ENCODE measurements at places on chromosomes 4 and X.
A peak's percentile ranks its signal among the peaks of the same experiment; 100 is the strongest.

- no peak for DNase-seq
Measured at GRCh38 chr4:174437324-174437723, 85.0 kb downstream of the HPGD start.

DNA sequence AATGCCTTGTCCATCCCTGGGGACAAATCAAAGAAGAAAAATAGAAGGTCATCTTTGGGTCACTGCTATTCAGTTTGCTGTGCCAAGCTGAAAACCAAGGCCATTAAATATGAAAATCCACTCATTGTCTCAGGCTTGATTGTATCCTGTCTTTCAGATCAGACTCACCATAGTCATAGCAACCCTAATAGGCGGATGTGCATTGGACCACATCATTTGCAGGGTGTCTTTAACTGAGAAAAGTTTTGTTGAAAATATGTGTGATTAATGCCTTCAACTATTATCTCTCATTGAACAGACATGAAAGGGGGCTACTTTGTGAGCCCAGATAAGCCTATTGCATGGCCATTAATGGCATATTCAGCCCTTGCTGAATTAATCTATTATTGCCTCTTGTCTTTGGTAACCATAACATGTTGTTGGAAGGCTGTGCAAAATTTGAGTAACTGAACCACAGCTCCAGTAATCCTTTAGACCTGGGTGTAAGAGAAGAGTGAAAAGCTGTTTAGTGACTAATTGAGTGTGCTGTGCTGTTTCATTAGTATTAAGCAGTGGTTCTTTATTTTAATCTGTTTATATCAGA is 453.6 kb upstream of the EPHA5 start:
- no peak for DNase-seq

DNA sequence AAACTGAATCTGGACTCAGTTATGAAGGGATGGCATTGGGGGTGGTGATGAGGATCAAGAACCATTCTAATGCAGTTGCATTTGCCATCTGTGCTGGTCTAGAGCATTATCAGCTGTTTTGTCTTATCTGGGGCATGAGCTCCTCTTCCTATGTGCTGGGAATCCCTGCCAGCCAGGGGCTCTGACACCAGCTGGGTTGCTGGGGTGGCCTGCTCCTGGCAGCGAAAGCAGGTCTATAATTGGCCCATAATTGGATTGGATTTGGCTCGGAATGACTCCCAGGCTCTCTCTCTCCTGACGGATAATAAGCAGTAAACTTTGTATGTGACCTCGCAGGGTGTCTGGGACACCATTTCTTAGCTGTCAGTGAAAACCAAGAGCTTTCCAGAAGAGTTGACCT is 34.1 kb downstream of the SMPX start:
- DNase-seq, result no peak

DNA sequence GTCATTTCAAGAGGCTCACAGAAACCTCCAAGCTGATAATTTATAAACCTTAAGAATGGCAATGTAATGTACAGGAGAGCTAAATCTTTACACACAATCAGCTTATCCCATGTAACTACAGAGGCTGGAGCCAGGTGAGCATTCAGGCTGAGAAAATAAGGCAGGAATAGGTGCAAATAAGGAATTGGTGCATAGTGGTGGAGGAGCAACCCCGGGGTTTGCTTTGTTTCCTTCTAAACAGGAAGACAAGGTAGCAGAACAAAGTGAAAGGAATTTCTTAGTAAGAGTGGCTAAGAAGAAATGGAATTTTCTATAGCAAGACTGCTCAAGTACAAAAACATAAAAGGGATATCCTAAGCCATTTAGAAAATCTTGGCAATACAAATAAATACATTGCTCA is 82.4 kb downstream of the NR3C2 start:
- DNase-seq, result no peak

DNA sequence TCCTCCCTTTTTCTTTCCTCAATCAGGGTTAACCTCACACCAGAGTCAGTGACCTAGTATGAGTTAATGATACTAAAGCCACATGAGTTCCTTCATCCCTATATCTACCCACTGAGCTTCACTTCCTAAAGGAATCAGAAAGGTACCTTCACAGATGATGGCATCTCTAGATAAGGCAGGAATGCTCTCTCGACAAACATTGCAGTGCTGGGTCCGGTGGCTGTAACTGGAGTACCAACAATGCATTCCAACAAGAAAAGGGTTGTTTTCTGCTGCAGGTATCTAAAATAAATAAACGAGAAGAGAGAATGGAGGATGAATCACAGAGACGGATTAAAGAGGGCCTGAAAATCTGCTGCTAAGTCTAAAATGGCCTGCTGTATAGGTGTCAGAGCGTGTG is 66.7 kb downstream of the DGKK start:
- no peak for DNase-seq

GRCh38 chr4:8274765-8275547 is 5.4 kb downstream of the HTRA3 start:
- DNase-seq, result no peak

- DNase-seq, result no peak
Measured at GRCh38 chr4:185774845-185775680, 36.9 kb downstream of the SORBS2 start.

DNA sequence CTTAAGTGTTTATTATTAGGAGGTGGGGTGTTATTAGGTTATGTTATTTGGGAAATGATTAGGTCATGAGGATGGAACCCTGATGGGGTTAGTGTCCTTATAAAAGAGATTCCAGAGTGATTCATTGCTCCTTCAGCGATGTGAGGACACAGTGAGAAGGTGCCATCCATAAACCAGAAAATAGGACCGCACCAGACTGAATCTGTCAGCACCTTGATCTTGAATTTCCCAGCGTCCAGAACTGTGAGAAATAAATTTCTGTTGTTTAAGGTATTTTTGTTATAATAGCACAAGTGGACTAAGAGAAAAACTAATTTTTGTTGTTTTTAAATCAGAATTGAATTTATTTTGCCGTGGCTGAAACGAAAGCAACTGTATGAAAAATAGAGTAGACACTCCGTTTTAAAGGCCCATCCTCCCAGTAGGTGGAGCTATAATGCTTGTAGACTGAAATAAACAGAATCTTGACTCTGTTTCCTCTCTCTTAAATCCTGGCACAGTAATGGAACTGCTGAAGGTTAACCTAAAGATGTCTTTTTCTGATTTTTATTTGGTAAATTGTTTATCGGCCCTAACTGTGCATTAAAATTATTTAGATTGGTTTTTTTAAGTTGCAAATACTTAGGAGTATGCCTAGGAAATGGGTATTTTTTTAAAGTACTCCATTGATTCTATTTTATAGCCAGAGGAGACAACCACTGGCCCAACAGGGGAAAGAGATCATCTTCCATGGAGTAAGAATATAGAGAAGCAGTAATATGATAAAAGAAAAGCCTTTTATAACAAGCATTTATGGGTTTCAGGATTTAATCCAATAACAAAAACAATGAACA is 133.2 kb upstream of the ADAMTS3 start:
- peak; percentile 1 for DNase-seq

- no peak for DNase-seq
Measured at GRCh38 chr4:119321921-119322687, at the start of gene FABP2. TSS of gene FABP2 (minus strand) at chr4:119322138. CDS start at chr4:119322102, 36 bp downstream.

- peak; percentile 8 for DNase-seq
Measured at GRCh38 chrX:128754130-128754529, 701.9 kb upstream of the ACTRT1 start.

GRCh38 chrX:154020536-154021115 is 924 bp upstream of the IRAK1 start:
- DNase-seq, result no peak

GRCh38 chr4:168836490-168836889 is 173.6 kb downstream of the CBR4 start:
- DNase-seq, result no peak

GRCh38 chr4:84089652-84090437 is 409.2 kb downstream of the NKX6-1 start:
- DNase-seq, result no peak

GRCh38 chr4:139243448-139244365 is 36.3 kb downstream of the MGARP start:
- DNase-seq, result no peak

- DNase-seq, result no peak
Measured at GRCh38 chr4:138961664-138962063, 53.9 kb upstream of the NOCT start.

GRCh38 chrX:13414006-13414647 is 94.3 kb upstream of the ATXN3L start:
- DNase-seq, result no peak

GRCh38 chr4:16461362-16461761 is 235.1 kb upstream of the TAPT1 start:
- DNase-seq, result no peak

GRCh38 chr4:17120761-17121160 is 222.3 kb upstream of the LDB2 start:
- no peak for DNase-seq

GRCh38 chr4:126986828-126987227 is 645.9 kb upstream of the INTU start:
- DNase-seq, result no peak

- no peak for DNase-seq
Measured at GRCh38 chr4:88690355-88690754, 7.3 kb downstream of the NAP1L5 start.

GRCh38 chr4:6581566-6582121 is 6.7 kb downstream of the MAN2B2 start:
- no peak for DNase-seq

- DNase-seq, result no peak
Measured at GRCh38 chr4:10225096-10225495, 108.5 kb upstream of the WDR1 start.

DNA sequence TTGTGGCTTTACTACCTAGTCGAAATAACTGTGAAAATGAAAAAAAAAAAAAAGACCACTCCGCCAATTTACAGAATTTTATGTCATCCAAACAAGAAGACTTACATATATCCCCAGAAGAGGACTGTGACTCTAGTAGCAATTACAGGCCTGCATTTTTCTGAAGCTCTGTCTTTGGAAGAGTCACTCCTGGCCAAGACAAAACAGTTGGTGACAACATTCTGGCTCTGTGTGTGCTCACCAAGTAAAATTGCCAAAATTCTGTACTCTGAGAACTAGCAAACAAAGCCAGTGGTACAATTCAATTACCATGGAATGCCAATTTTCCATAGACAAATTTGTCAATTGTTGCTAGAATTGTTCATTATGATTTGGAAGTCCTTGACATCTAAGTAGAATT is 311.1 kb downstream of the PDGFC start:
- DNase-seq, result no peak

DNA sequence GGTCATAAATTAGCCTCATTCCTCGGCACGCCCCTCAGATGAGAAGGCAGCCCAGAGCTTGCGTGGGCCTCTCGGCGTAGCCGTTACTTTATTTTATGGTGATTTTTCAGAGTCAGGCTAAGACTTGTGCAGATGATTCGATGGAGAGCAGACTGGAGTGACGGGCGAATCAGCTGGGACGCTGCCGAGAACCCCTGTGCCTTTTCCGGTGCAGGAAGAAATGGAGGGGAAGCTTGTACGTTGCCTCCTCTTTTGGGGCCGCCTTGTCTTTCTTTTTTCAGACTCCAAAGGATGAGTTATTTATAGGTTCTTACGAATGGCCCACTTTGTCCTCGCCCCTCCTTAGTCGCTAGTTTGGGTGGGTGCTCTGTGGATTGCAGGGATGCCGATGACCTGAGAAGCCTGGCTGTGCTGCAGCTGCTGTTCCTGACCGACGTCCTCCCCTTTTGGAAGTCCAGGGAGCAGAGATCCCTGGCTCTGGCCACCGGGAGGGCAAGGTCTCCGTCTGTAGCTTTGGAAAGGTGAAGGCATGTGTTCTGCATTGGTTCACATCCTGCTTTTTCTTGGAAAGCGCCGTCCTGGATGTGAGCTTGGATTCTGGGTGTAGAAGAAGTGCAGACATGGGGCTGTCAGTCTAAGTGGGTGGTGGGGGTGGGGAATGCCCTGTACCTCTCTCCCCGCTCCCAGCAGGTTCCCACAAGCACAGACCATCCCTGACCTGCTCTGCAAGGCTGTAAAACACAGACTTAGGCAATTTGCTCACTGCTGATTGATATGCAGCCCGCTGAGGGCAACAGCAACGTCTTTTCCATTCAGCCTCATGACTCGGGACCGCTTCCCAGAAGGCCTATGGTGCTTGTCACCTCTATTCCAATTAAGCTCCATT is 9.3 kb downstream of the SORCS2 start:
- no peak for DNase-seq

- no peak for DNase-seq
Measured at GRCh38 chrX:155246748-155247147, 17.5 kb downstream of the RAB39B start.

DNA sequence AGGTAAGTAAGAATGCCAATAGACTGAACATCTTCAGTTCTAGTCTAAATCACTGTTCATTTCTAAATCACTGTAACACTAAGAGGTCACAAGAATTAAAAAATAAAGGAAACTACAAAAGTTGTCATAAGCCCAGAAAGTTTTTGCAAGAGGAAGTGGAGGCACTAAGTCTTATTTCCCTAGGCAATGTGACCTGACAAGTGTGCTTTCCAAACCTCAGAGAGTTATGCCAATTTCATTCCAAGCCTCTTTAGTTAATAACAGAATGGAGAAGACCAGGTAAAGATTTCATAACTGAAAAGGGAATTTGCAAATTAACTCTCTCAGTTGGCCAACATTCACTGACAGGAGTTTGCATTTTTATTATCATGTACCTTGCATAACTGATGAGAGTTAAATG is 40.5 kb downstream of the BBS12 start:
- no peak for DNase-seq
